A549 treated with ZK216348 at 1 μM for 4 hours (cell line): ENCODE measurements at places on chromosomes 4 and X. TPM values are rescaled to one million over a fixed set of nuclear protein-coding genes. Genes with fewer than 3 reads are reported as not detected.

NDNF gene
- total RNA-seq, result not detected in 5 replicates

FDCSP gene
- not detected in 5 replicates for total RNA-seq

DHX15 gene
- 93.9 to 113 TPM (median 104 TPM) in 5 replicates for total RNA-seq

MTNR1A gene
- total RNA-seq, result 0.21 to 0.91 TPM (median 0.43 TPM) in 5 replicates
